H1 (cell line): ENCODE measurements at places on chromosomes 16 and 17. TPM values are rescaled to one million over a fixed set of nuclear protein-coding genes. Genes with fewer than 3 reads are reported as not detected.

DNA sequence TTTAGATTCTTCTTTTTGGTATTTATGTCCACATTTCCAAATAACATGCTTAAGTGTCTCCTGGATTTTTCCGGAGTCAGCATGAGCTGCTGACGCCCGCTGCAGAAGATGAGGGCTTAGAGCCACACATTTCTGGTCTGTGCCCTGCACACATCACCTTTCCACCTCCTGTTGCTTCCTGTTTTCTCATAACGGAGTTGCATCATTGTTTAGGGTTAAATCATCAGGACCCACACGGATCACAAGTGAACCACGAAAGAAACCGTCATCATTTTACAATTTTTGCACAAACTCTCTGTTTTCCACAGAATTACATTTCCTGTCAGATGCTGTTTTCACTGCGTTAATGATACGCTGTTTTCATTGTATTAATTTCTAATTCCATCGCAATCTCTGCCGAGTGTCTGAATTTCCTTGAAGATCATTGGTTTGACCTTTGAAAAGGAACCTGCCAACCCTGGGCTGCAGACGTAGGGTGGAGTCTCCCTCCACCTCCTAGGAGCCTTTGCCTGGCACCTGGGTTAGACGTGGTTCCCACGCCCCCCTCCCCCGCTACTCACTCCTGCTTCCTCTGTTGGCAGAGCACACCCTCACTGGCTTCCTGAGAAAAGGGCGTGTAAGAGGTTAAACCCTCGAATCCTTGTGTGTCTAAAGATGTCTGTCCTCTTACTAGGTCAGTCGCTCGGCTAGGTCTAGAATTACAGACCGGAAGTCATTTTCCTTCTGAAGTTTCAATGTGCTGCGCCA, 68.2 kb downstream of the RNF213 start:
- no peak for DNase-seq

DNA sequence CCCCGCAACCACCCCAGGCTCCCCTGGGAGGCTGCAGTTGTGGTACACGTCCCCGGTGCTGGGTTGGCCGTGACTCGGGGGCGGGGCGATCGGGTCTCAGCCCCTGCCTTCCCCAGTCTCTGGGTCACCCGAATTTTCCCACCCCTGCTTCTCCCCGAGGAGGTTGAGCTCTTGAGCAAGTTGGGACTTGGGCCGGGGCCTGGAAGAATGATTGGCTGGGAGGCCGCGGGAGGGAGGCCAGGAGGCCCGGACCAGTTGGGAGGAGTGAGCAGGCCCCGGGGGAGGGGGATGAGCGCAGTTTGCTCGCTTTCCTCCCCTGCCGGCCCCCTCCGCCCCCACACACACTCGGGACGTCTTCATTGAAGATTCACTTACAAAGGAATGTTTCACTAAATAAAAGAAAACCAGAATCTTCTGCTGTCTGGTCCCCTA, 4.5 kb upstream of the HEXIM1 start:
- DNase-seq: no peak

- DNase-seq: no peak
Measured at GRCh38 chr16:13767215-13767614, 152.7 kb upstream of the ERCC4 start.

- DNase-seq: no peak
Measured at GRCh38 chr16:2767140-2767731, 9.8 kb downstream of the ELOB start.

TNS4 gene
- 0.20 and 0.80 TPM in 2 replicates for total RNA-seq

CDH13 gene
- 2.3 and 2.6 TPM in 2 replicates for total RNA-seq

CRHR1 gene
- total RNA-seq: 0.55 and 0.56 TPM in 2 replicates

HES7 gene
- total RNA-seq: 0.32 and 0.69 TPM in 2 replicates

SALL1 gene
- 54.3 and 56.8 TPM in 2 replicates for total RNA-seq
